ENCODE measurements at places on chromosomes 4 and X.

DNA sequence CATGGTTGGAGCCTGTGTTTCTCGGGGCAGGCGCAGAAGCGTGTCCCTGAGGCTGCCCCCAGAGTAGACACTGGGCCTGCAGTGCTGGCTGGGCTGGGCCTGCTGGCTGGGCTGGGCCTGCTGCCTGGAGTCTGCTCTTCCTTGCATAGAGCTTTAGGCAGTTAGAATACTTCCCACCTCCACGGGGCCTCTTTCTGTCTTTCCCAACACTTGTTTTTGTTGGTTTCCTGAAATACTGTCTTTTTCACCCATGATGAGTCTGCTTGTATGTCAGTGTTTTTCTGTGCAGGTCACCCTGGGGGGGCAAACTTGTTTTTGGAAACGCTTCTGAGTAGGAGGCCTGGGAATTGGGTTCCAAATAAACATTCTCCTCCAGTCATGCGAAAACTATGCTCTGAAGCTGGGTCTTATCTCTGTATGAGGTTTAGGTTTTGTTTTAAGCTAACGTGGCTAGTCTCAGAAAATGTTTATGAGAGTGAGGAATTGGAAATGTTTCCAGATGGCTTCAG is 32.2 kb downstream of the TRMT44 start:
- no peak for DNase-seq

DNA sequence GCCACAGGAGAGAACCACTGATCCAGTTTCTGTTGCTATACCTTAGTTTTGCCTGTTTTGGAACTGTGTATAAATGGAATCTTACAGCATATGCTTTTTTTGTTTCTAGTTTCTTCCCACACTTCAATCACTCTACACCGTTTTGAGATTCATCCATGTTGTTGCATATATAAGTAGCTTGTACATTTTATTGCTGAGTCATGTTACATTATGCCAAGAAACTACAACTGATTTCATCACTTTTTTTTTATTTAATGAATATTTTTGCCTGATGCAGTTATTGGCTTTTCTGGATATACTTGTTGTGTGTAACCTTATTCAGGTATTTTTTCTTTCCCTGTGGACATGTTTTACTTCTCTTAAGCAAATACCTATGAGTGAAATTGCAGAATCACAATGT is 1135.9 kb downstream of the RAPGEF2 start:
- DNase-seq: no peak

- no peak for DNase-seq
These were observed 8.4 kb downstream of the ATP10D start for GRCh38 chr4:47493238-47494123.

GRCh38 chrX:42943051-42943974 is 165.3 kb upstream of the PPP1R2C start:
- no peak for DNase-seq

- no peak for DNase-seq
These were observed 76.6 kb downstream of the USO1 start for GRCh38 chr4:75800972-75801371.

DNA sequence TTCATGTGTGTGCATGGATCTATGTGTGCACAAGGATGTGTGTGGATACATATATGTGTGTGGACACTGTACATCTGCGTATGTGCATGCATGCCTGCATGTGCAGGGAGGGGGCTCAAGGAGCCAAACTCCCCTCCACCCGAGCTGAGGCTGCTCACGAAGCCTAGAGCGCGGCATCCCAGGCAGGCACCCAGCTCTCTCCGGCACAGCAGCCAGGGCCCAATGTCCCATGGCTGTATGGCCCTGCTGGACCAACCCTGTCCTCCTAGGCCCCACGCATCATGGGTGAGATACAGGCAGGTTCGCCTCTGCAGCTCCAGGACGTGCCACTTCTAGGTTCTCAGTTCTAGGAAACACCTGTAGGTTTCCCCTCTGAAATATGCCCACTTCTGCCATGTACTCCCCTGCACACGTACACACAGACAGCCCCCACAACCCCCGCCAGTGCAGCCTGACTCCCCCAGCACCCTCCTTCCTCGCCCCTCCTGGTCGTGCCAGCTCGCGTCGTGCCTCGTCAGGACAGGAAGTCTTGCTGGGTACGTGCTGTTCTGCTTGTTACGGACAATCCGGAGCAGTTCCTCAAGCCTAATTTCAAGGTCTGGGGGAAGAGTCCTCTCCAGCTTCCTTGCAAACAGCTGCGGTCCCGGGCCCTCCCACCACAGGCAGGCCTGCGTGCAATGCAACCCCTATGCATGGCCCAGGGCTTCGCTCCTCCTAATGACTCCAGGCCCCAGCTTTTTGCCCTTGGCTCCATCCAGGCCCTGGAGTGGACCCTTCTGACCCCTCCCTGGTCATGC is 3.2 kb upstream of the ADRA2C start:
- no peak for DNase-seq

DNA sequence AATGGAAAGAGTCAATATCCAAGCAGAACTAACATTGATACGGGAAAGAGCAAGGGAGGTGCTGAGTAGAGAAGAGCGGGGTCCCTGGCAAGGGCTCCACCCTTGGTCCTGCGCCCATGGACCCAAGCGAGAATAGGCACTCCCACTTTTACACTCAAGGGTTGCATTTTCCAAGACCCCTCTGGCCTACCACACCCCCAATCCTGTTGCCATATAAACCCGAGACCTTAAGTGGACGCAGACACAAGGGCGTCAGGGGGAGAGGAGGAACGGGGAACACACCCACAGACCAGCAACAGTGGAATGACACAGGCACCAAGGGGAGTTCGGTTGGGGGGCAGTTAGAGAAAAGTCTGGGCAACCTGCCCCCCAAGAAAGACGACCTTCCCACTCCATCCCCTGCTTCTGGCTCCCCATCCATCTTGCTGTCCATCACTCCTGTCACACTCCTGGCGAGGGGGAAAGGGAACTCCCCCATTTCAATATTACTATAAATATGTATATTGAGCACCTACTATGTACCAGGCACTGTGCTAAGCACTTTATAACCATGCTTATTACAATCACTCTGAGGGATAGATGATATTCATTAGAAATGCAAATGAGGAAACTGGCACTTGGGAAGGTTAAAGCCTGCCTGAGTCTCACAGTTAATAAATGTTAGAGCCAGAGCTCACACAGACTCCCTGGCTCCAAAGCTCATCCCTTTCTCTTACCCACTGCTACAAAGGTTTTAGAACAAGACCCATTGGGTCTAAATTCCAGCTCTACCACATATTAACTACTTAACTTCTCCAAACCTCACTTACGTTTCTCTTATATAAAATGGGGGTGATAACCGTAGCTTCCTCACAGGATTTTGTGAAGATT is 51.7 kb downstream of the SCD5 start:
- DNase-seq: no peak

DNA sequence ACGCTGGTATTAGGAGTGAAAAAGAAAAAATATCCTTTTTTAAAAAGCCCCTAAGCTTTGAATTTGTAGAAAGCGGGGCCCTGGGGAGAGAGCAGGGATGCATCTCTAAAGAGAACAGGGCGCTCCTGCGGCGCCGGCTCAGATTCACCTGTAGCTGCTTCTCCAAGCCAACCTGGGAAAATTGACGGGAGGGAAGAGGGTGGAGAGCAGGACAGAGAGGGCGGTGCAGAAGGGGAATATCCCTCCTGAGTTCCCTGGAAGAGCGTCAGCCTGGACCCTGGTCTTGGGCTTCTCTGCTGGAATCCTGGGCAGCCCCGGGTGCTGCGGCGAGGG is 776 bp upstream of the SOWAHD start:
- DNase-seq: no peak

GRCh38 chr4:129747756-129748155 is 651.8 kb downstream of the C4orf33 start:
- no peak for DNase-seq

DNA sequence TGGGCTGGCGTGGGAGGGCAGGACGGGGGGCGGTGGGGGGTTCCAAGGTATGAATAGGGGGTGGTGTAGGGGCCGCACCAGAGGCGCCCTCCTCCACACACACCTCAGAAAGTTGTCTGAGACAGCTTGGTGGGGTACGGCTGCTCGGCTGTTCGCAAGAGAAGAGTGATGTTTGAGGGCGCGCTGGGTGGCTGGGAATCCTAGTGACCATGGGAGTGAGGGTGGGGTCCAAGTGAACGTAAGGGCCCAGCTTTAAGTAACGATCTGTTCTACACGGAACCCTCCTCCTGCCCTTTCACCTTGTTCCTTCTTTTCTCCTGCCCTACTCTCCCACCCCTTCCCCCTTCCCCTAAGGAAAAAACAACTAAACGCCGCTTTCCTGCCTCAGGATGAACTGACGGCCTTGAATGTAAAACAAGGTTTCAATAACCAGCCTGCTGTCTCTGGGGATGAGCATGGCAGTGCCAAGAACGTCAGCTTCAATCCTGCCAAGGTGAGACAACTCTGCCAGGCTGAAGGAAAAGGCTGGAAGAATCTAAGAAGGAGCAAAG is 664 bp downstream of the MED12 start:
- DNase-seq: no peak

DNA sequence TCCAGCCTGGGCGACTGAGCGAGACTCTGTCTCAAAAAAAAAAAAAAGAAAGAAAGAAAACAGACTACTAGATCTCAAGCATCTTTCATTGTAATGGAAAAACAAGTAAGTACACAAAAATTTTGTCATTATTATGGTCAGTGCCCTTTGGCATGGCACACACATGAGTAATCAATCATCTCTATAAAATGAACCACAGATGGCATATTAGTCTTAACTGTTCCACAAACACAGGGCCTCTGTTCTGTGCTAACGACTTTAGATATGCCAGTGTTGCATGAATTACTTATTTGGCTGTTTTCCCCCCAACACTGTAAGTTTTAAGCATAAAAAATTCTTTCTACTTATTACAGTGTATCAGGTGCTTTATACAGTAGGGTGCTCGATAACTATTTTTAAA is 90.4 kb downstream of the COX7B2 start:
- no peak for DNase-seq

DNA sequence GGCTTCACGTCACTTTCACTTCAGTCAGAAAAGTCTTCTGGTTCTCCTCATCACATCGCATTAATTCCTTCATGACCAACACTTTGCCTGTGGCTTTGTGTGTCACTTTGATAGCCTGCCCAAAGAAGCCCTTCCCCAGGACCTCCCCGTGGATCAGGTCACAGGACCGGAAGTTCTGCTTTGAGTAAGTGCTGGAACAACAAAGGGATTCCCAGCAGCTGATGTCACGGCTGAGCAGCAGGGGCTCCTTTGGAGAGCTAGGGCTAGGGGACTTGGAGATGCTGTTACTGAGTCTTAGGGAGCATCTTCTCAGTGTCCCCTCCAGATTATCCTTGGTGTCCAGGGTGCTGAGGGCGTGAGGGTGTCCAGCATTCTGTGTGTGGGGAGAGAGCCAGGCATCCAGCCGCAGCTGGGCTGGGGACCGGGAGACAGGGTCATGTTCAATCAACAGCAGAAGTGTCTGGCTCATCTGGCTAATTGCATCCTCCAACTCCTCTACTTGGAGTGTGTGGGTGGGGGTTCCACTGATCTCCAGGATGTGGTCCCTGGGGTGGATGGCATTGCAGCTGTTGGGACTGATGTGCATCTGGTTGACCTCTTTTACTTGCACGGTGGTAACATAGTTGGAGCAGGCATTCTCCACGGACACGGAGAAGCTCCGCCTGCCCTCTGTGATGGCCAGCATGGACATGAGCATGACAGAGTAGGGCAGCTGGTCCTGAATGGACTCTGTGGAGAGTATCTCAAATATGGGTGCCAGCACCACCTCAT is 39.2 kb upstream of the ARHGAP6 start:
- DNase-seq: no peak

GRCh38 chrX:105564501-105564900 is 257.8 kb upstream of the NRK start:
- DNase-seq: no peak

GRCh38 chr4:100968046-100968445 is 379.3 kb downstream of the PPP3CA start:
- no peak for DNase-seq

DNA sequence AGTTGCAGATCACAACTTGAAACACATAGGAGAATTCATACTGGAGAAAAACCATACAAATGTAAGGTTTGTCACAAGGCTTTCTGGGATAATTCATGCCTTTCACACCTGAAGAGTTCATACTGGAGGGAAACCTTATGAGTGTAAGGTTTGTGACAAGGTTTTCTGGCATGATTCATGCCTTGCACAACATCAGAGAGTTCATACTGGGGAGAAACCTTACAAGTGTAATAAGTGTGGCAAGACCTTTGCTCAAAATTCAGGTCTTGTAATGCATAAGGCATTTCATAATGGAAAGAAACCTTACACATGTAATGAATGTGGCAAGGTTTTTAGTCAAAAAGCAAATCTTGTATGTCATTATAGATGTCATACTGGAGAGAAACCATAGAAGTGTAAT is 58.8 kb upstream of the ENPEP start:
- DNase-seq: no peak

DNA sequence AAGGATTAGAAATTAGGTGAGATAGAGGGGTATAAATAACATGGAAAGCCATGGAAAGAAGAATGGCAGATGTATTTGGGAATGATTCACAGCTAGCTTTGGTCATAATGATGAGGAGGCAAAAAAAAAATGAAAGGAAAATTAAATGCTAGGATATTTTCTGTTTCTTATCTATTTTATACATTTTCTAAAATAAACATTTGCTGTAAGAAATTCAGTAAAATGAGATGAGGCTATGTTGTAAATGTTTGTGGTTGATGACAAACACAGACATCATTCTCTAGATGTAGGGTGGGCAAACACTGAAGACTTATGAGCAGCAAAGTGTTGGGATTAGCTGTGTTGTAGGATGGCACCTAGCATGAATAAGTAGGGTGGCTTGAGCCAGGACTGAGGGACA is 407.1 kb downstream of the IL15 start:
- DNase-seq: no peak

DNA sequence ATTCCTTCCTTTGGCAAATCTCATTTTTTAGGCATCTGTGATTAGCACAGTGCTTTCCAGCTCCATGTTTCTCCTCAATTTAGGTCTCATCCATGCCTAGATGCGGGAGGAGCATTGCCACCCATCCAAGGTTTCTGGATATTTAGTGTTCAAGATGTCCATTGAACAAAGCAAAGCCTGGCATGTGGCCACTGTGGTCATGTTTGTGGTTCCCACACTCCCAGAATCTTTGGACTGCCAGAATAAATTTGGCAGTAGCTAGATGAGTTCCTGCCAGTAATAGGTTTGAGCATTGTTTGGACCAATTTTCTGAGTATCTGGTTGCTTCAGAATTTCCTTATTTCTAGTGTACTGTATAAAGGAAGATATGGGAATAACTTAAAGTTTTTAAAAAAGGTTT is 1124.1 kb downstream of the ADGRL3 start:
- DNase-seq: no peak

DNA sequence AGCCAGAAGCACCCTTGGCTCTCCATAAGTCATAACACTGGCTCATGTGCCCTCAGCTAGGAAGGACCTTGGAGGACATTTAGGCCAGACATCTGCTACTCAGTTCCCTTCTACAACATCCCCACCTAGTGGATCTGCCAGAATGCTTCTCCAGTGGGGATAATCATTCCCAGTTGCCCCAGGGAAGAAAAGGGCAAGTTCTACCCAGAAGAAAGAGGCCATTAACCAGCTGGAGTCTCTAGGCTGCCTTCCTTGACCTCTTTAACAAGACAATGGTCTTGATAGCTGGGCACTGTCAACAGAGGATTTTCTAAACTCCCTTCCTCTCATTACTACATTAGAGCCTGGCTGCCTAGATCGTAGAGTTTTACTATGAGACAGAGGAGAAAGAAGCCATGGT is 42.0 kb downstream of the LGI2 start:
- DNase-seq: peak; percentile 69

- DNase-seq: no peak
These were observed 988.8 kb downstream of the RAPGEF2 start for GRCh38 chr4:160091631-160092030.

Measured in inflammatory macrophage (primary cell).